ENCODE measurements at places on chromosomes 5 and 9.

- DNase-seq, result no peak
Observed at GRCh38 chr5:133062276-133062675, 10.5 kb downstream of the HSPA4 start.

DNA sequence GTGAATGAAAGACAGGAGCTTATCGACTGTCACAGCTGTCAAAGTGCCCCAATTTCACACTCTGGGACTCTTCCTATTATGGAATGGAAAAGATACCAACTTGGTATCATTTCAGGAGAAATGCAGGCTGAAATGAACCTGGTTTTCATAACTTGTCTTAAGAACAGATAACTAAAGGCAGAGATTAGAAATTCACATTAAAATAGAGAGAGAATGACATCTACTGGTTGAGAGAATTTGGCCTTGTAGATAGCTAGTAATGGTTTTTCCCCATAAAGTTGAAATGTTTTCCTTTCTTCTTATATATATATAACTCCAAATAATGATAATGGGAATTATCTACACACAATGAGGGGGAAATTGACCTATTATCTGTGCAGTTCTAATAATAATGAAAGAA, 600.2 kb upstream of the CCNG1 start:
- no peak for DNase-seq

GRCh38 chr5:76339919-76340318, 63.2 kb upstream of the IQGAP2 start:
- DNase-seq, result no peak

- DNase-seq, result no peak
Observed at GRCh38 chr5:159504857-159505304, 174.6 kb upstream of the IL12B start.

DNA sequence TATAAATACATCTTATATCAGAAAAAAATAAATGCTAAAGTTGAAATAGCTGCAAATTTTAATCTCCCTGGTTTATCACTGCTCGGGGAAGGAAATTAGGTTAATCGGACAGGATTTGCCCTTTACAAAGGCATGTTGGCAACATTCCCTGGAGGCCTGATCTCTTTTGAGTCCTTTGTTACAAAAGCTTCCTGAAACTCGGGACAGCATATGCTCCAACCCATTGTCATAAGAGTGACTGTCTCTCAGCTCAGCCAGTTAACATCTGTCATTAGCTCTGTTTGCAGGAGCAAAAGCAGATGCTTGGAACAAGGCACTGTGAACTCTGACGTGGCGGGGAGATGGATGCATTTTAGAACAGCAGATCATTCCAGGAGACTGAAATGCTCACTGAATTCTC, 80.6 kb downstream of the MYO10 start:
- DNase-seq, result no peak

- DNase-seq, result no peak
Observed at GRCh38 chr9:107443786-107444185, 45.8 kb downstream of the KLF4 start.

- no peak for DNase-seq
Observed at GRCh38 chr5:96256795-96257470, 176.1 kb downstream of the PCSK1 start.

- DNase-seq, result no peak
Observed at GRCh38 chr9:23842565-23843129, 16.6 kb upstream of the ELAVL2 start.

GRCh38 chr5:152094716-152095115, 170.1 kb upstream of the GLRA1 start:
- no peak for DNase-seq

DNA sequence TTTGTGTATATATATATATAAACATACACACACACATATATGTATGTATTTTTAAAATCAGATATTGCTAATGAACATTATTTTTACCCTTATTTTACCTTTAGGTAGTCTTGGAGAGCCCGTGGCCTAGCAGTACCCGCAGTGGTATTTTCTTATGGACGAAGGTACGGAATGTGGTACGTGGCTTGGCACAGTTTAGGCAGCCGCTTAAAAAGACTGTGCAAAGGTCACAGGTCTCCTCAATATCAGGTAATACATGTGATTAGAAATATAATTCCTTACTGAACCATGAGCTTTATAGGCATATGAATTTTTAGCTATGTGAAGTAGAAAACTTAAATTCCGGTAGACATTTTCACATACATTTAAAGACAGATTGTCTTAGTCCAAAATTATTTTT, 43.9 kb downstream of the RPS6 start:
- no peak for DNase-seq

DNA sequence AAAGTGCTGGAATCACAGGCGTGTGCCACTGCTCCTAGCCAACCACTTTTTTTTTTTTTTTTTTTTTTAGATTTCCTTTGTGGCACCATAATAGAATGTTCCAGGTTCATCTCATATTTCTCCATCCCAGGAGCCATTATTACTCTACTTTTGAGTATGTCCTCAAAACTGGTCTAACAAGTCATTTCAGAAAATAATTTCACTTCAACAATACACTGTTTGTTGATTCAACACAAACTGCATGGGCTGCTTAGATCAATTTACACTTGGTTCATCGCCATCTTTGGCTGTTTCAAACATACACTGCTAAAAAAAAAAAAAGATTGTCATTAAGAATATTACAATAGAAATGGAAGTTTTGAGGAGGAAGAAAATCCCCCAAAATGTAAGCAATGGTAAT, 57.9 kb downstream of the CSNK1A1 start:
- DNase-seq, result no peak

- no peak for DNase-seq
Observed at GRCh38 chr9:128587453-128587852, 35.1 kb downstream of the SPTAN1 start.

DNA sequence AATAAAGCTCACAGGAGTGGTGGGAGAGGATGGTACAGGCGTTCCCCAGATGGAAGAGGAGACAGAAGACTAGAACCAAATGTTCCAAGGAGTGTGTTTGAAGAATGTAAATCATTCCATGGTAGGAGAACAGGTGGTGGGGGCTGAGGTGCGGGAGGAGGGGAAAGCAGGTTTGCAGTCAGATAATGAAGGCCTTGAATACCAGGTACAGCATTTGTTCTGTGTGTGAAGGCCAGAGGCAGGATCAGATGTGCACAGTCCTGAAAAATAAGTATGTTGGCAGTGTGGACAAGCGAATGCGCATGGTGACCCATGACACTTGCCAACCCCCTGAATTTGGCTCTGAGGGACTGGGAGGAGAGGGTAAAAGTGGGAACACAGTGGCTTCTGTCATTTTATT, 59.9 kb upstream of the ALDH1B1 start:
- DNase-seq, result no peak

- DNase-seq, result no peak
Observed at GRCh38 chr5:176548967-176549444, at the start of gene CDHR2. Gene CDHR2 (plus strand): TSS chr5:176549342. CDS start chr5:176565353, 16,011 bp downstream.

- DNase-seq, result no peak
Observed at GRCh38 chr9:133943036-133943780, 48.9 kb downstream of the VAV2 start.

Measured in central memory CD8-positive, alpha-beta T cell (primary cell).